ENCODE measurements at places on chromosomes 1 and 21.

GRCh38 chr1:218259800-218260199 lies 25.3 kb upstream of the RRP15 start:
- DNase-seq = no peak

- no peak for DNase-seq
These were observed 42.6 kb upstream of the PIGV start for GRCh38 chr1:26745191-26745590.

GRCh38 chr1:169521226-169521625 lies 35.5 kb upstream of the SLC19A2 start:
- DNase-seq = no peak

DNA sequence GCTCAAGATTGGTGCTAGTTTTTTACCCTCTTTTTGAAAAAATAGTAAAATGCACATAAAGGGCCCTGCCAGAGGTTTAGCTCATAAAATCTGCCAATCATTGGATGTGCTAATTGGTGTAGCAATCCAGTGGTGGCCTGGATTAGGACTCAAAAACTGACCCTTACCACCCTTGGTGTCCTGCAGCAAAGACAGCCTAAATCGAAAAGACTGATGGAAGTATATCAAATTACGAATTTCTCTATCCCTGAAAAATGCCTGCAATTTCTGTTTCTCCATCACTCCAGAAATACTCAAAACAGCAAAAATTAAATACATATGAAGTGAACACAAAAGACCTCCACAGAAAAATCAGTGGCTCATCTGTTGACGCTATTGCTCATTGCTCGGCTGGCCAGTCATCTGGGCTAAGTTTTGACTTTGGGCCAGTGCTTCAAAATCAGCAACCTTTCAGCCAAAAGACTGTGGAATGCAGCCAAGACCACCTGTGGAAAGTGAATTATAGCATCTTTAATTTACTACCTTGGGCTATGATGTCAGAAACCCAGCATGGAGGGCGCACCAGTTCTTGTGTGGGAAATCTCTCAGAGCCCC lies 30.0 kb downstream of the WLS start:
- no peak for DNase-seq

DNA sequence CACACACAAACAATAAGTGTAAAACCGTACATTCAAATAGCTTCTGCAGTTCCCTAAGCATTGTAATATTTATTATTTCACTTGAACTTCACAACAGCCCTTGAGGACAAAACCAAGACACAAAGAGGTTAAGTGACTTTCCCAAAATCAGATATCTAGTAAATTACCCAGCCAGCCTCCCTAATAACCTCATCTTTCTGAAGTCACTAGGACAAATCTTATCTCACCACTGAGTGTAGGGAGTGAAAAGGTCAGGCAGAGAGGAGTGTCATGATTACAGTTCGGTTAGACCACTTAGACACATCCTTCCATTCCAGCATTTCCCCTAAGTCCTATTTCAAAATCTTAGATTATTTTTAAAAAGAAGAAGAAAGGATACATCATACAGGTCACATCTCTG lies 377.3 kb upstream of the NFIA start:
- no peak for DNase-seq
